Fibroblast of skin of right biceps (primary cell): ENCODE measurements at places on chromosomes 5 and 9.

DNA sequence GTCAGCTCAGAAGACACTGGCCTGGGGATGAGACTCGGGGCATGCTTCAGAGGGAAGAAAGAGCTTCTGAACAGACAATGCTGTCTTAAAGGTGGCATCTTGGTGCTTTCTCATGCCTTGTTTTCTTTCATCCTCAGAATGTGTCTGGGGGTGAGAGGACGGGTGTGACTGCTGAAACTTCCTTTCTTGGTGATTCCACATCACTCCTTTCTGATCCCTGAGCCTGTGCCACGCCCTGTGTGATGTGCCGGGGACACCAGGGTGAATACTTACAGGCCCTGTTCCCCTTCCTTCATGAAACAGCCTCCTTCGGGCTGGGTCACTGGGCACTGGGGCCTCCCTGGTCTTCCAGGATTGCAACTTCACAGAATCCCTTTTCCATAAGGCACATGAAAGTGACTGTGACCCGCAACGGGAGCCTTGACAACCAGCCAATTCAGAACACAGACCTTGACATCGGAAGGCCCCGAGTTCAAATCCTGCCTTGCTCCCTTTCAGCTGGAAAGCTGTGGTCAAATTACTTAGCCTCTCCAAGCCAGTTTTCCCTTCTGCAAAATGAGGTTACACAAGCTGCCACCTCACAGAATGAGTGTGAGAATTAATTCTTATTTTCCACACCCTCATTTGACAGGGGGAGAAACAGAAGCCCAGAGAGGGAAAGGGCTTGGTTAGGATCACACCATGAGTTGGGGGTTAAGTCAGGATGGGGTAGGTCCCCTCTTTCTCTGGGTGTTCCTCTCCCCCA lies 44.1 kb upstream of the IL17B start:
- DNase-seq, result peak; percentile 15

DNA sequence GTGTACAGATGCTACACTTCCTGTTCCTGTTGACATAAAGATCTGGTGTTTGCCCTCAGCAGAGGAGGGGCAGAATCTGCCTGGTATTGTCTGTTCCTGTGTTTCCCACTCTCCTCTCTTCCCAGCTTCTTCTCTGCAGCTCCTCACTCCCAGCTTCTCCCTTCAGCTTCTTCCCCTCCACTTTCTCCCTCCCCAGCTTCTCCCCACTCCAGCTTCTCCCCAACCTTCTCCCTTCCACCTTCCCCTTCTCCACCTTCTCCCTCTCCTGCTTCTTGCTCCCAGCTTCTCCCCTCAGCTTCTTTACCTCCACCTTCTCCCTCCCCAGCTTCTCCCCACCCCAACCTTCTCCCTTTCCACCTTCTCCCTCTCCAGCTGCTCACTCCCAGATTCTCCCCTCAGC lies 148.9 kb upstream of the IRX2 start:
- DNase-seq, result no peak

- DNase-seq, result no peak
Observed at GRCh38 chr5:148343603-148344487, 8.5 kb downstream of the SPINK9 start.

DNA sequence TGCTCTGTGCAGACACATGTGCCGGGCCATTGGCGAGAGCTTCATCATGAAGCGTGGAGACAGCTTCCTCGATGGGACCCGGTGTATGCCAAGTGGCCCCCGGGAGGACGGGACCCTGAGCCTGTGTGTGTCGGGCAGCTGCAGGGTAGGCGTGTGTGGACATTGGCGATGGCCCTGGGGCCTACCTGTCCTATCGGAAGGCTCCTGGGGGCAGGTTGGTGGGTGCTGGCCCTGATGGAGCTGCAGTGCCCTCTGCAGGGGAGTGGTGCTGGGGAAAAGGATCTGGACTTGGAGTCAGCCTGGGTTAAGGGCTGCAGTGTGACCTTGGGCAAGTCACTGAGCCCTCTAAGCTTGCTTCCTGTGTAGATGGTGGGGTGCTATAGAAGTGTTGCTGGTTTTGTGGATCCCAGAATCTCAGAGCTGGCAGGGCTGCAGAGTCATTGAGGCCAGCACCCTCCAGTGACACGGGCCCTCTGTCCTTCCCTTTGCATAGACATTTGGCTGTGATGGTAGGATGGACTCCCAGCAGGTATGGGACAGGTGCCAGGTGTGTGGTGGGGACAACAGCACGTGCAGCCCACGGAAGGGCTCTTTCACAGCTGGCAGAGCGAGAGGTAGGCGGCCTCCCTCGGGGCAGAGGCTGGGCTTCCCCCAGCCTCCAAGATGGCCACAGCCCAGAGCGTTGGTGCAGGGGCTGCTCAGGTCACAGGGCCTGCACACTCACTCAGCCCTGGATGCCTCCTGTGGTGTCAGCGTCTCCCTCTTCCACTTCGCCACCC lies 15.8 kb downstream of the ADAMTS13 start:
- no peak for DNase-seq

DNA sequence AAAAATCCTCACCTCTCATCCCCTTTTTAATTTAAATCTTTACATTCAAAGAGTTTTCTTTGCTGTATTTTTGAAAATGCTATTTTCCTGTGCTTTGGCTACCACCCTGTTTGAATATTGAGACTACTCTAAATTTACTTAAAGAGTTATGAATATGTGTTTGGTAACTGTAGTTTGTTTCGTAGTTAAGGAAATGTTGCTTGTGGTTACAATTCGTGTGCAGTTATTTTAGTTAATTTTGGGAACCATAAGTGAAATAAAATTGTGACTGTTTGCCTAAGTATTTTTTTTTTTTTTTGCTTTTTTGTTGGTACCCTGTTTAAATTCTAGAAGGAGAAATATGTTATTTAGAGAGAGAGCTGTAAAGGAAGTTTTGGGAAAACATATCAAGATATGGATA lies 78.7 kb downstream of the XRCC4 start:
- DNase-seq, result no peak

GRCh38 chr9:16029046-16029615 lies 476.3 kb downstream of the CCDC171 start:
- peak; percentile 85 for DNase-seq

- no peak for DNase-seq
Observed at GRCh38 chr9:136323371-136323789, 4.0 kb upstream of the GPSM1 start.

- no peak for DNase-seq
Observed at GRCh38 chr5:131685516-131686171, 50.6 kb upstream of the RAPGEF6 start.

GRCh38 chr9:105198865-105199264 lies 45.6 kb upstream of the SLC44A1 start:
- DNase-seq, result no peak

DNA sequence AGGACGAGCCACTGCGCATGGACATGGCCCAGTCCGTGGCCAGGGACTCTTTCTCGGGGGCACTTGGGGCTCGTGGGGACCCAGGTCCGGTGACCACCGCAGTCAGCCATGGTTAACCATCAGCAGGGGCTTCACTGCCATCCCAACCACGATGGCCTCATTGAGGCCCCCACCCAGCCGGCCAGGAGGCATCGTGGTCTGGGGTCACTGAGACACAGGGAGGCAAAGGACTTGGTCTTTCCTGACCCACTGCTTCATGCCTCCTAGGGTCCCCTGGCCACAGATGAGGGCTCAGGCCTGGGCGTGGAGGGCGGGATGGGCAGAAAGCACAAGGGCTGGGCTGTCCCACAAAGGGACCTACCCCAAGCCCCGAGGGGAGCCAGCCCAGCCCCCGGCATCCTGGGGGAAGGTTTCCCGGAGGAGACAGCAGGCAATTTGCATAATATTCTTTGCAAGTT lies 6.6 kb downstream of the NACC2 start:
- no peak for DNase-seq

- peak; percentile 40 for DNase-seq
Observed at GRCh38 chr5:6759401-6759800, 46.2 kb downstream of the TENT4A start.

DNA sequence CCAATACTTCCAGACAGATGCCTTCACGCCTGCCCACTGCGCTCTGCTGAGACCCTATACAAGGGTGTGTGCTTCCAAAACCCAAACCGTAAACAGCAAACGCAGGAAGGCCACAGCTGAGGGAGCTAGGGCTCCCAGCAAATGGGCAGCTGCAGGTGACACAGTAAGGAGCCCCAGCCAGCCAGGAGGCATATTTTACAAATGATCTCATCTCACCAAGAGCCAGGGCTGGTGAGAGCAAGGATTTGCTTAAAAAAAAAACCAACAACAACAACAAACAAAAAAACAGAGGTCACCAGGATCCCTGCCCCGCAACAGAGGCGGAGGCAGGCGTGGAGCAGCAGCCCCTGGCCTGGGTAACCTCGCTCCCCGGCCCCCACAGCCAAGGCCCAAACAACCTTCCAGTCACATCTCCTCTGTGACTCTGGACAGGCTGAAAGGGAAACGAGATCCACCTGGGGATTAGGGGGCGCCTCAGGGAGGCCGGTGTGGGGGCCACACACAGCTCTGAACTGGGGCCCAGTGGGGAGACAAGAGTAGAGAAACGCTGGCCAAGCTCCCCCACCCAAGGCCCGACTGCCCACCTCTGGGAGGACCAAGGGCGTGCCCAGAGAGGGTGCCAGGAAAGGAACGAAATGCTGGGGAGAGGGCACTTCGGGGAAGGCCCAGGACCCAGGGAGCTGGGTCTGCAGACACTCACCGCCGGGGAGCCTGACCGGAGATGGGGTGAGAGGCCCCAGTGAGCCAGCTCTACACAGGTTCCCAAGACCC lies 3.3 kb downstream of the NACC2 start:
- DNase-seq, result no peak

- no peak for DNase-seq
Observed at GRCh38 chr9:129759804-129760502, 7.1 kb upstream of the PTGES start.

DNA sequence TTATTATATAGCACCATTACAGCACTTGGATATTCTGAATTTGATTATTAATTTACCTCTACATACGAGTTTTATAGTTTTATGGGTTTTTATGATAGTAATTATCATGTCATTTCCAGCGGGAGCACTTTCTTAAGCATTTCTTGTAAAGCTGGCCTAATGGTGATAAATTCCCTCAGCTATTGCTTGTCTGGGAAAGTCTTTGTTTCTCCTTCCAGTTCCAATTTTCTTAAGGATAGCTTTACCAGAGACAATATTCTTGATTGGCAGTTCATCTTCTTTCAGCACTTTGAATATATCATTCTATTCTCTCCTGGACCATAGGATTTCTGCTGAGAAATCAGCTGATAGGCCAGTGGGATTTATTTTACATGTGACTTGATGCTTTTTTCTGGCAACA lies 505.4 kb downstream of the TMEM232 start:
- no peak for DNase-seq

DNA sequence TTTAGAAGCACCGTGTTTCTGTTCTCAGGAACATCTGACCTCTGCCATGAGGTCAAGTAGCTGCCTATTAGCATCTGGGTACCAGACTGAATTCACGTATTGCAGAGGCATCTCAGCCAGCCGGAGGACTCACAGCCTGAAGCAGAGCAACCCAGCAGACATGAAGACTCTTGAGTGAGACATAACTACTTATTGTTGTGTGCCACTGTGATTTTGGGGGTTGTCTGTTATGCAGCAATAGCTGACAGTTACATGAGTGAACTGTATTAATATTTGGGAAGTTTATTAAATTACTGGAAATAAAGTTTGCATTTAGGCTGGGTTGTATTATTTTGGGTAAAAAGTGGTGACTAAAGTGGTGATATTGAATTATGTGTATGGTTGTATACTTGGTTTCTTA lies 1.3 kb upstream of the ACOT12 start:
- no peak for DNase-seq

DNA sequence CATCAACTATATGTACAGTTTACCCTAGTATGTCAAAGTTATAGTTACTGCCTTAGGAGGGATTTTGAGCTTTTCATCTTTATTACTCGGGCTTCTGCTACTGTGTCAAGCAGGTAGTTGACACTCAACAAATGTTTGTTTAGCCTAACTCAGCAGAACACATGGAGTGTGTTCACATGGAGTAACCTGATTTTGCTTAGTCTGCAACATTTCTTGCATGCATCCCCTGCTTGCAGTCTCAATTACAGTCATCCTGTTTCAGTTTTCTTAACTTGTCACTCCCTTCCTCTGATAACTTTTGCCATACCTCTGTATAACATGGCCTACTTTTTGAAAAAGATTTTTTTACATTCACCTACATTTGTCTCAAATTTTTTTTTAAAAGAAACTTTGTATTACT lies 135.5 kb downstream of the NMUR2 start:
- no peak for DNase-seq

DNA sequence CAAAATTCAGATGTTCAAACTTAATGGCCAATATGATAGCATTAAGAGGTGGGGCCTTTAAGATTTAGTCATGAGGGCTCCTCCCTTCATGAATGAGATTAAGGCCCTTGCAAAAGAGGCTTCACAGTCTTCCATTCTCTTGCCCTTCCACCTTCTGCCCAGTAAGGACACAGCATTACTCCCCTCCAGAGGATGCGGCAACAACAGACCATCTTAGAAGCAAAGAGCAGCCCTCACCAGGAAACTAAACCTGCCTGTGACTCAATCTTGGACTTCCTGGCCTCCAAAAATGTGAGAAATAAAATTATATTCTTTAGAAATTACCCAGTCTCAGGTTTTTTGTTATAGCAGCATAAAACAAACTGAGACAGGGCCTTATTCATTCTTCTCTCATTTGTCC lies 8.2 kb downstream of the AP3B1 start:
- no peak for DNase-seq

DNA sequence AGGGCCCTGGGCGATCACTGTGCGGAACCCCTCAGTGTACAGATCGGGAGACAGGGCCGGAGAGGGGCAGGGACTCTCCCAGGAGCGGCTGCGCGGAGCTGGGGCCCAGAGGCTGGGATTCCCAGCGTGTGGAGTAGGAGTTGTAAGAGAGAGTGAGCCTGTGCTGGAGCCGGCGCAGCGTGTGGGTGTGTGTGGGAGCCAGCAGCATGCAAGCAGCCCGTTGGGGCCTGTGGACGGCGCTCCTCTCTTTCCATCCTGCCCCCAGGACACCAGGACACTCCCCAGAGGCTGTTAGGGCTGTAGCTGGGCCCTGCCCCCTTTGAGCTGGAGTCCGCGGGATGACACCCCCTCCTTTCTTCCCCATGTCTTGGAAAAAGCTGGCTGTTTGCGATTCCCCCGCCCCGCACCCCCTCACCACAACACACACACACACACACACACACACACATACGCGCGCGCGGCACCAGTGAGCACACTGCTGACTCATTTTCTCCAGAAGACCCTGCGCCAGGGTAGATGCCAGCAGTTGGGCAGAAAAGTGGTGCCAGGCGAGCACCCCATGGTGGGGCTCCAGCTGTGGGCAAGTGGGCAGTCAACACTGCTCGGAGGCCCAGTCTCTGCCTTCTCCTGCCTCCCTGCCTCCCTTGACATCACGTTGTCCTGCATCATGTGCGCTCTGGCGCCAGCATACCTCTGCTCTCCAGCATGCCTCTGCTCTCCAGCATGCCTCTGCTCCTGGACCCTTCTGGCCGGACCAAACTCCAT lies 1.5 kb downstream of the COL27A1 start:
- peak; percentile 87 for DNase-seq

GRCh38 chr5:143569722-143570567 lies 166.5 kb upstream of the NR3C1 start:
- DNase-seq, result no peak
